ENCODE measurements at places on chromosomes 6 and 20. TPM values are rescaled to one million over a fixed set of nuclear protein-coding genes. Genes with fewer than 3 reads are reported as not detected.

GRCh38 chr6:100344321-100344720 lies 120.4 kb downstream of the SIM1 start:
- no peak for DNase-seq
- H3K36me3 ChIP-seq = no peaks in the 10 kb centered on the region
- H3K4me1 ChIP-seq = no peaks in the 10 kb centered on the region
- no peak overlapping the region for H3K4me3 ChIP-seq

- H3K4me1 ChIP-seq = peaks cover 21% of the 10 kb centered on the region
- H3K27me3 ChIP-seq = no peaks in the 10 kb centered on the region
- no peak overlapping the region for H3K4me3 ChIP-seq
- peaks cover 21% of the 10 kb centered on the region for H3K36me3 ChIP-seq
- no peak for DNase-seq
- H3K27ac ChIP-seq = no peak overlapping the region
These were observed 11.3 kb downstream of the PRRC2A start for GRCh38 chr6:31631681-31632278.

GRCh38 chr20:17969278-17969883 lies 563 bp downstream of the MGME1 start:
- peak; percentile 42 for DNase-seq
- H3K4me3 ChIP-seq = peak overlapping the region; percentile 98
- H3K27me3 ChIP-seq = no peaks in the 10 kb centered on the region
- H3K36me3 ChIP-seq = peaks cover 52% of the 10 kb centered on the region
- H3K27ac ChIP-seq = peak overlapping the region; percentile 100

TFAP2C gene
- total RNA-seq = 0.07 TPM

GRCh38 chr20:47660983-47661700 lies 124.1 kb downstream of the SULF2 start:
- DNase-seq = no peak
- H3K4me3 ChIP-seq = no peak overlapping the region
- no peak overlapping the region for H3K27ac ChIP-seq
- H3K27me3 ChIP-seq = no peaks in the 10 kb centered on the region
- H3K4me1 ChIP-seq = no peaks in the 10 kb centered on the region

SRMS gene
- not detected for total RNA-seq

CDH26 gene
- 2.4 TPM for total RNA-seq

DNA sequence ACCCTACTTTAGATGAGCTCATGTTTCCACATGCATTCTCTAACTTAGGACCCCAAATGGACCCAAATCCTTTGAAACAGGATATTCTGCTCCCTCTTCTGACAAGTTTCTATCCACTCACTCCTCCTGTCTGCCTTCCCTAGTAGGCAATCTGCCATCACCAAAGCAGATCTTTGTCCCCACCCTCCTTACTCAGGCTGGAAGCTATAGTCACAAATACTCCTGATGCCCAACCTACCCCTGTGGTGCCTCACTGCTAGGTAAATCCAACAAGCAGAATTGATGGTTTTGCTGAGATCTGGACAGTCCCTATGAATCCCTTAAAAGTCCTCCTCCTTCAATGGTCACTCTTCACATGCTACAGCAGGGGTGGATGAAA lies 21.7 kb downstream of the ELOVL5 start:
- DNase-seq = no peak
- H3K27ac ChIP-seq = peak overlapping the region; percentile 8
- H3K4me1 ChIP-seq = peaks cover 80% of the 10 kb centered on the region
- no peak overlapping the region for H3K4me3 ChIP-seq
- peaks cover 10% of the 10 kb centered on the region for H3K36me3 ChIP-seq
